ENCODE measurements at places on chromosomes 2 and 18. TPM values are rescaled to one million over a fixed set of nuclear protein-coding genes. Genes with fewer than 3 reads are reported as not detected.
A peak's percentile ranks its signal among the peaks of the same experiment; 100 is the strongest.

GRCh38 chr2:238131761-238132462 is 6.6 kb upstream of the KLHL30 start:
- H3K27ac ChIP-seq, result no peak overlapping the region
- H3K27me3 ChIP-seq, result no peaks in the 10 kb centered on the region
- H3K4me1 ChIP-seq, result peaks cover 17% of the 10 kb centered on the region
- no peaks in the 10 kb centered on the region for H3K36me3 ChIP-seq
- no peak overlapping the region for H3K4me3 ChIP-seq
- DNase-seq, result peak; percentile 9

DNA sequence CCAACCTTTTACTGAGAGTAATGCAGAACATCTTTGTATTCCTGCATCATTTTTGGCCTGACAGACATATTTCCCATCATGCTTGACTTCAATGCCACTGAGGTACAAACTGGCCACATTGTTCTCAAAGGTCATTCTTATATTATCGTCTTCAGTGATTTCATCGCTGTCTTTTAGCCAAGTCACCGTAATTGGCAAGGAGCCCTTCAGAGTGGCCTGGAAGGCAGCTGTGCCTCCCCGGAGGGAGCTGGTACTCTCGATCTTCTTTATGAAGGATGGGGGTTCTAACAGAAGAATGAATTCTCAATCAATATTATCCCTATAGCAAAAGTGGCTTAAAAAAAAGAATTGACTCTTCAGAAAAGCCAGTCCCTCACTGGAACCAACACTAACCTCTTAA is 75.9 kb downstream of the TTN start:
- no peak overlapping the region for H3K4me3 ChIP-seq
- peak overlapping the region; percentile 69 for H3K27ac ChIP-seq
- peaks cover 24% of the 10 kb centered on the region for H3K36me3 ChIP-seq

- no peak overlapping the region for H3K27ac ChIP-seq
- no peak overlapping the region for H3K4me3 ChIP-seq
- no peaks in the 10 kb centered on the region for H3K4me1 ChIP-seq
- H3K27me3 ChIP-seq, result no peaks in the 10 kb centered on the region
- DNase-seq, result no peak
Observed at GRCh38 chr2:238498691-238499295, 72.1 kb downstream of the ASB1 start.

DNA sequence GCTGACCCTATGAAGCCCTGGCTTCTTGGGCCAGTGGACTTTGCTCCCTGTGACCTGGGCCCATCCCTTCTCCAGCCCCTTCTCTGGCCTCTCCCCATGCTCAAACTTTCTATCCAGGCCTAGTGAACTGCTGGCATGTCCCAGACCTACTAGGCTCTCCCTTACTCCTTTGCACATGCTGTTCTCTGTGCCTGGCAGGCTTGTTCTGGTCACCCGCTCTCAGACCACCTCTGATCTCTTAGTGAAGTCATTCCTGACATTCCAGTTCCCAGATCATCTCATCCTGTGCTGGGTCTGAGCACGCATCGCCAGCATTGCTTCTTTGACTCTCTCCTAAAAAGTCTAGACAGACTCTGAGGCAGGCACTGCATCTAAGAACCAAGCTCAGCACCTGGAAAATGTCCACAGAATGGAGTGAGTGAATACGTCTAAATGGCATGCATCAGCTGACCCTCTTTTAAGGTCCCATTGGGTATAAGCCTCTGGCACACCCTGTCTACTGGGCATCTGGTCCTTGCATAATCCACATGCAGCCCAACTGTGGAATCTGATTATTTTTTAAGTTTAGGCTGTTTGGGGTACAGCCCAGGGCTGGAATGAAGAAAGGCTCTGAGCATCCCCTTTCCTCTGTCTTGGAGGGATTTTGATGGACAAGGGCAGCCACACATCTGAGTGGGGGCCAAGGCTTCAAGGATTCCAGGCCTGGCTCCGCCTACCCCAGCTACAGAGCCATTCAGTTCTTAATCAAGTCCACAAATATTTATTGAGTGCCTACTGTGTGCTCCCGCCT is 130.6 kb upstream of the HAAO start:
- H3K27me3 ChIP-seq, result no peaks in the 10 kb centered on the region
- peak overlapping the region; percentile 81 for H3K27ac ChIP-seq
- H3K4me1 ChIP-seq, result peaks cover 44% of the 10 kb centered on the region
- no peaks in the 10 kb centered on the region for H3K36me3 ChIP-seq

- H3K27me3 ChIP-seq, result no peaks in the 10 kb centered on the region
- H3K4me1 ChIP-seq, result no peaks in the 10 kb centered on the region
- DNase-seq, result no peak
- H3K4me3 ChIP-seq, result no peak overlapping the region
- no peak overlapping the region for H3K27ac ChIP-seq
Observed at GRCh38 chr2:47639467-47639866, 143.5 kb upstream of the MSH6 start.

DNA sequence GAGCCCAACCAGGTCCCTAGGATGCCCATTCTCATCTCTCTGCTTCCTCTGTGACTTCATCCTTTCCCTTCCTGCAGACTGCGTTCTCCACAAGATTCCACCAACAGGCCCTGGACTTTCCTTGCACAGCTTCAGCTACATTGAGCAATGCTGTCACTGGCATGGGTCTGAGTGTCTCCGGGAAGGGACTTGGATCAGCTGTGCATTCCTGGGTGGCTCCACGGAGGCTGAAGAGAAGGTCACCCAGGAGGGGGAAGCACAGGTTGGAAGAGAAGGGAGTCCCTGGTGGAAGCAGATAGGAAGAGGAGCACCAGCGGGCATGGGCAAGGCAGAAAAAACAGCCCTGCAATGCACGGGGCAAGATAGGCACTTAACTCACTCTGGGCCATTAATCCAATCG is 140.5 kb downstream of the UXS1 start:
- H3K4me3 ChIP-seq, result no peak overlapping the region
- no peaks in the 10 kb centered on the region for H3K27me3 ChIP-seq

- H3K27ac ChIP-seq, result no peak overlapping the region
- no peak for DNase-seq
- H3K27me3 ChIP-seq, result no peaks in the 10 kb centered on the region
- H3K4me1 ChIP-seq, result no peaks in the 10 kb centered on the region
- no peak overlapping the region for H3K4me3 ChIP-seq
- H3K36me3 ChIP-seq, result no peaks in the 10 kb centered on the region
Observed at GRCh38 chr2:204498291-204498690, 47.0 kb upstream of the PARD3B start.

Gene VPS4B
- total RNA-seq, result 21.6 TPM

Gene TM4SF20
- not detected for total RNA-seq

Gene ERFE
- 2.8 TPM for total RNA-seq

Gene KCNG2
- total RNA-seq, result 0.54 TPM

Gene MAIP1
- 32.8 TPM for total RNA-seq

Measured in psoas muscle (tissue), 8 donors.